GM23338 (cell line): ENCODE measurements at places on chromosomes 7 and 10. TPM values are rescaled to one million over a fixed set of nuclear protein-coding genes. Genes with fewer than 3 reads are reported as not detected.

Gene EIF4EBP2
- 131 and 138 TPM in 2 replicates for total RNA-seq

- no peak for DNase-seq
- no peaks in the 10 kb centered on the region for H3K36me3 ChIP-seq
- H3K4me1 ChIP-seq: no peaks in the 10 kb centered on the region
Observed at GRCh38 chr7:151783958-151784575, 92.8 kb downstream of the PRKAG2 start.

Gene IL2RA
- total RNA-seq: not detected in 2 replicates

Gene NPFFR1
- total RNA-seq: 0.03 and 0.08 TPM in 2 replicates

Gene JAKMIP3
- 0.47 and 1.2 TPM in 2 replicates for total RNA-seq

GRCh38 chr10:34742456-34742855 lies 72.6 kb downstream of the PARD3 start:
- DNase-seq: no peak
- no peak overlapping the region for H3K27ac ChIP-seq
- peaks cover 28% of the 10 kb centered on the region for H3K4me1 ChIP-seq
- no peaks in the 10 kb centered on the region for H3K36me3 ChIP-seq
- H3K4me3 ChIP-seq: no peak overlapping the region
- H3K27me3 ChIP-seq: no peaks in the 10 kb centered on the region

GRCh38 chr10:128871671-128872231 lies 595.3 kb upstream of the MGMT start:
- no peaks in the 10 kb centered on the region for H3K36me3 ChIP-seq
- H3K27ac ChIP-seq: no peak overlapping the region
- no peaks in the 10 kb centered on the region for H3K4me1 ChIP-seq
- no peaks in the 10 kb centered on the region for H3K27me3 ChIP-seq
- no peak for DNase-seq

GRCh38 chr7:101960985-101961708 lies 143.7 kb downstream of the CUX1 start:
- H3K36me3 ChIP-seq: no peaks in the 10 kb centered on the region
- H3K27ac ChIP-seq: no peak overlapping the region
- no peaks in the 10 kb centered on the region for H3K27me3 ChIP-seq
- no peak for DNase-seq

GRCh38 chr7:137395420-137395819 lies 51.9 kb upstream of the PTN start:
- H3K36me3 ChIP-seq: no peaks in the 10 kb centered on the region
- no peak overlapping the region for H3K4me3 ChIP-seq
- H3K4me1 ChIP-seq: peaks cover 9% of the 10 kb centered on the region; the same call in 1 of the 2 replicates
- H3K27ac ChIP-seq: no peak overlapping the region
- no peak for DNase-seq
- H3K27me3 ChIP-seq: no peaks in the 10 kb centered on the region
